Lower lobe of right lung (tissue), 2 donors: ENCODE measurements at places on chromosomes 5 and 9. TPM values are rescaled to one million over a fixed set of nuclear protein-coding genes. Genes with fewer than 3 reads are reported as not detected.

DNA sequence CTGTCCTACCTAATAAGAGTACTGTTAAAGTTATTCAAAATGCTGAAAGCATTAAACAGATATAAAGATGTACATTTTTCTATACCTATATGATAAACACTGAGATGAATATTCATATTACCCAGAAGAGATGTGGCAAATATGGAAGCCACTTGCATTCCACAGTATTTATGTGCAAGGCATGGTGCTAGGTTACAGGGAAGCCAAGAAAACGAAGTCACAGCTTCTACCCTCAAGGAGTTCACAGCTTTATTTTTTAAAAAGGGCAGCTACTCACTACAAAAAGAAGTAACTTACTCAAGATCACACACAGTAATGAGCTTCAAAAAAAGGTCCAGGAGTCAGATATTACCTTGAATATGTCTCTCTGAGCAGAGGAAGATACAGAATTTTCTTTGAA is 484.6 kb downstream of the ZNF608 start:
- DNase-seq: no peak

GRCh38 chr9:116383936-116384335 is 230.3 kb downstream of the PAPPA start:
- DNase-seq: no peak

GRCh38 chr5:84437673-84438315 is 53.1 kb upstream of the EDIL3 start:
- DNase-seq: no peak

Gene TENT4A
- total RNA-seq: 24.1 TPM
